ENCODE measurements at places on chromosomes 2 and 18. TPM values are rescaled to one million over a fixed set of nuclear protein-coding genes. Genes with fewer than 3 reads are reported as not detected.

Gene QPCT
- total RNA-seq, result 10.7 TPM

GRCh38 chr2:112869258-112869842 is 32.8 kb upstream of the IL1B start:
- H3K36me3 ChIP-seq, result no peaks in the 10 kb centered on the region
- no peaks in the 10 kb centered on the region for H3K27me3 ChIP-seq
- H3K4me3 ChIP-seq, result no peak overlapping the region
- peaks cover 11% of the 10 kb centered on the region for H3K4me1 ChIP-seq

DNA sequence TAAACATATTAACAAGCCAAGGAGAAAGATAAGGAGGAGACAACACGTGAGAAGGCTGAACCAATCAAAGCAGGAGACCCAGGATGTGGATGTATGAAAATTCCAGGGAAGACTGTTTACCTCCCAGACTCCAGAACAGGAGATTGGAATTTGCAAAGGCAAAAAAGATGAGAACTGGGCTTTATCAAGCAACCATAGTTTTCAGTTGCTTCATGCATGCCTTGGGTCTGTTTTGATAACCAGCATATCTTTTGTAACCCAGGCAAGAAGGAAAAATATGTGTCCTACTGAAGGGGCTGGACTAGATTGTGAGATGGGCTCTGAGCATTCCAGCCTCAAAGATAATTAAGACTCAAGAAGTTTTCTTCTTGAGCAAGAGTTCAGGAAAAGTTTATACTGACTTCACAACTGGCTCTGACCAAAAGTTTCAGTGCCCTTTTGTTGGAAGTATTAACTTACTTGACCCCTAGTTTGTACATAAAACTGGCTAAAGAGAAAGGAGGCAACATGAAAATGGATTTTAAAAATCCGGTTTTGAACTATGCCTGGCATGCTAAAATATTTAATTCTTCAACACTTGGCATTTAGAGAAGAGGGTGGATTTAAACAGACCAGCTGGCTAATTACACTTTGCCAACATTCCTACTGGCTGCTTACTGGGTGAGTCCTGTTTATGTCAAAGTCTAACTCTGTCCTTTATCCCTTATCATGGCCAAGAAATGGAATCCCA is 79.3 kb upstream of the CD28 start:
- no peaks in the 10 kb centered on the region for H3K4me1 ChIP-seq
- H3K27me3 ChIP-seq, result no peaks in the 10 kb centered on the region
- H3K36me3 ChIP-seq, result no peaks in the 10 kb centered on the region
- no peak for DNase-seq

DNA sequence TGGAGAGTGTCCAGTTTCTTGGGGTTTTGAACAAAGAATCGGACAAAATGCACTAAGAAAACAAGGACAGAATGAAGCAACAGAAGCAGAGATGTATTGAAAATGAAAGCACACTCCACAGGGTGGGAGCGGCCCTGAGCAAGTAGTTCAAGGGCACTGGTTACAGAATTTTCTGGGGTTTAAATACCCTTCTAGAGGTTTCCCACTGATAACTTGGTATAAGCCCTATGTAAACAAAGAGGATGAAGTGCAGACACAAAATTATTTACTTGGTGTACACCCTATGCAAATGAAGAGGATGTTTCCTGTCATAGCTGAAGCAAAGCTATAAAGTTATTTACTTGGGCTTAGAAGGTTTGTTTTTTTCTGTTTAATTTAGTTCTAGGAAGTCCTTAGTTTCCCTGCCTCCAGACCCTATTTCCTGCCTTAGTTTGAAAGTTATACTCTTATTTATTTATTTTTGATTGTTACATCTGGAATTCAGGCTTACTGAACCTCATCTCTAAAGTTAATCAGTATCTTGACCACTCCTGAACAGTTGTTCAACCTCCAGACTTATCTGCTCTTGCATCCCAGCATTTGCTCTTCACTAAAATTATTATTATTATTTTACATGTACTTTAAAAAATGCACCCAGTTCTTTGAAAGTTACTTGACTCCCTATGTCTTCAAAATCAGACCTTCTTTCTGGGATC is 193.5 kb downstream of the SPP2 start:
- no peak overlapping the region for H3K27ac ChIP-seq
- H3K27me3 ChIP-seq, result no peaks in the 10 kb centered on the region
- no peak overlapping the region for H3K4me3 ChIP-seq

DNA sequence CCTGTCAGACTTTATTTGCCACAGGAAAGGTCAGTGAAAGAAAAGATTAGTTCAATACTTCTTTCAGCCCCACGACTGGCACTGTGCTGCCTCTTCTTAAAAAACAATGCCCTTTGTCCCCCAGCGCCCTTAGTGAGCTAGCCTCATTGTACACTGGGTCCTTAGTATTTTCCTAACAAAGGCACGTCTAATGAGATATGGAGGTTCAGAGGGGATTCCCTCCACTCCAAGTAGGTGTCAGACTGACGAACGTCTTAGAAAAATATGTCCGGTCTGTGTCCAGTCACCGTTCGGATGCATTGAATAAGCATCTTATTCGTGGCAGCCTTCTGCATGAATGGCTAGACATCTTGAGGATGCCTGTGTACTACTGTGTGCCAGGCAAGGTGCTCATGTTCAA is 1.1 kb downstream of the FECH start:
- DNase-seq, result no peak
- no peaks in the 10 kb centered on the region for H3K27me3 ChIP-seq
- H3K4me1 ChIP-seq, result peaks cover 9% of the 10 kb centered on the region
- H3K36me3 ChIP-seq, result no peaks in the 10 kb centered on the region

Gene LRRC30
- not detected for total RNA-seq

Gene UGT1A4
- 0.93 TPM for total RNA-seq

Gene SNRNP27
- total RNA-seq, result 34.8 TPM

- no peak for DNase-seq
- no peak overlapping the region for H3K4me3 ChIP-seq
- no peaks in the 10 kb centered on the region for H3K27me3 ChIP-seq
- H3K27ac ChIP-seq, result no peak overlapping the region
- no peaks in the 10 kb centered on the region for H3K4me1 ChIP-seq
These were observed 90.9 kb upstream of the CERS6 start for GRCh38 chr2:168365094-168365621.

Gene CNGA3
- 0.20 TPM for total RNA-seq

Gene CABYR
- total RNA-seq, result not detected

- H3K36me3 ChIP-seq, result no peaks in the 10 kb centered on the region
- DNase-seq, result no peak
- no peak overlapping the region for H3K4me3 ChIP-seq
- H3K4me1 ChIP-seq, result no peaks in the 10 kb centered on the region
- no peak overlapping the region for H3K27ac ChIP-seq
These were observed 6.1 kb upstream of the DCC start for GRCh38 chr18:52333860-52334259.

- H3K27ac ChIP-seq, result no peak overlapping the region
- H3K4me1 ChIP-seq, result no peaks in the 10 kb centered on the region
- no peak for DNase-seq
- H3K27me3 ChIP-seq, result no peaks in the 10 kb centered on the region
- H3K4me3 ChIP-seq, result no peak overlapping the region
These were observed 31.9 kb downstream of the ACSL3 start for GRCh38 chr2:222892761-222893160.

GRCh38 chr2:127043367-127044164 is 63.4 kb downstream of the BIN1 start:
- no peaks in the 10 kb centered on the region for H3K27me3 ChIP-seq
- no peaks in the 10 kb centered on the region for H3K36me3 ChIP-seq
- H3K4me1 ChIP-seq, result no peaks in the 10 kb centered on the region
- no peak overlapping the region for H3K4me3 ChIP-seq
- no peak overlapping the region for H3K27ac ChIP-seq

Gene MARS2
- 8.3 TPM for total RNA-seq

DNA sequence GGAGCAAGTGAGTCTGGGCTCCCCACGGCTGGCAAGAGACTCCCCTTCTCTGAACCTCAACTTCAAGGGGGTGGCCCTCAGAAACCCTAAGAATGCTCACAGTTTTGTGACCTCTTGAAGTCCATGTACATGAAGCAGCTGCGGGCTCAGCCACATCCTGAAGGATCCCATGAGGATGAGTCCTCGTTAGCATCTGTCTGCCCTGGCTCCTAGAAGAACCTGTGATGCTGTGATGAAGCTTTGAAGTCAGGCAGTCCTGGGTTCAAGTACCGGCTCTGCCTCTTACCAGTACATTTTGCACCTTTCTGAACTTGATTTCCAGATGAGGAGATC is 38.1 kb downstream of the SDC1 start:
- H3K27me3 ChIP-seq, result no peaks in the 10 kb centered on the region
- H3K27ac ChIP-seq, result peak overlapping the region; percentile 66
- H3K4me3 ChIP-seq, result no peak overlapping the region
- no peak for DNase-seq
- H3K4me1 ChIP-seq, result peaks cover 11% of the 10 kb centered on the region
- no peaks in the 10 kb centered on the region for H3K36me3 ChIP-seq

- H3K27ac ChIP-seq, result no peak overlapping the region
- H3K4me3 ChIP-seq, result no peak overlapping the region
- H3K27me3 ChIP-seq, result no peaks in the 10 kb centered on the region
- no peaks in the 10 kb centered on the region for H3K4me1 ChIP-seq
- no peak for DNase-seq
These were observed 104.8 kb upstream of the FN1 start for GRCh38 chr2:215540658-215541057.

GRCh38 chr2:165617741-165618481 is 148.4 kb downstream of the CSRNP3 start:
- H3K27me3 ChIP-seq, result no peaks in the 10 kb centered on the region
- no peak for DNase-seq
- no peak overlapping the region for H3K4me3 ChIP-seq
- no peak overlapping the region for H3K27ac ChIP-seq

Gene TMEFF2
- total RNA-seq, result 0.37 TPM

DNA sequence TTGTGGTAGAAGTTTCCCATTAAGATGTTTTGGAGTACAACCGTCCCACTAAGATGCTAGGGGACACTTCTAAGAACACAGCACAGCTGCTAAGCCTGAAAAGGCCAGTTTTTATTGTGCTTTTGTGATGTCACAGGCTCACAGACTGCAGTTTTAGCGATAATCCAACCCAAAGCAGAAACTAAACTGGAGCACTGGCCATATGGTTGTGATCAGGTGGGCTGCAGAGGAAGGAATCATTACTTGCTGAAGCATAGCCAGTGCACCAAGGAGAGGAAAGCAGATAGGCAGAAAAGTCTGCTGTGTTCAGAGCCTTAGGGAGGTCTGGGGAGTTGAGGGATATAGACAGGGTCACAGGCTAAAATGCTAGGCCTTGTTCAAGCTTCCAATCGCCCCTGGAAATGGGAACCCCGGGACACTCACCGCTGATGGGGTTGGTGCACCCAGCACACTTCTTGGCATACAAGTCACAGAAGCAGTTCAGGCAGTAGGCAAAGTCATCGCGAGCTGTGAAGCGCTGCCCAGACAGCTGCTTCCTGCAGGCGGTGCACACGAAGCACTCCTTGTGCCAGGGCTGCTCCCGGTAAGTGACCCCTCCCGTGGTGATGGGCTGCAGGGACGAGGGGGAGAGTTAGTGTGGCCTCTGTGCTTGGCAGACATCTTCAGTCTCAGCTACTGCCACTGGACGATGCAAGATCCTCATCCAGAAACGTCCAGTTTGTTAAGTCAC is 25.7 kb downstream of the C2orf49 start:
- H3K4me3 ChIP-seq, result no peak overlapping the region
- no peaks in the 10 kb centered on the region for H3K4me1 ChIP-seq
- DNase-seq, result no peak
- H3K36me3 ChIP-seq, result peaks cover 25% of the 10 kb centered on the region
- H3K27ac ChIP-seq, result no peak overlapping the region
- H3K27me3 ChIP-seq, result no peaks in the 10 kb centered on the region

DNA sequence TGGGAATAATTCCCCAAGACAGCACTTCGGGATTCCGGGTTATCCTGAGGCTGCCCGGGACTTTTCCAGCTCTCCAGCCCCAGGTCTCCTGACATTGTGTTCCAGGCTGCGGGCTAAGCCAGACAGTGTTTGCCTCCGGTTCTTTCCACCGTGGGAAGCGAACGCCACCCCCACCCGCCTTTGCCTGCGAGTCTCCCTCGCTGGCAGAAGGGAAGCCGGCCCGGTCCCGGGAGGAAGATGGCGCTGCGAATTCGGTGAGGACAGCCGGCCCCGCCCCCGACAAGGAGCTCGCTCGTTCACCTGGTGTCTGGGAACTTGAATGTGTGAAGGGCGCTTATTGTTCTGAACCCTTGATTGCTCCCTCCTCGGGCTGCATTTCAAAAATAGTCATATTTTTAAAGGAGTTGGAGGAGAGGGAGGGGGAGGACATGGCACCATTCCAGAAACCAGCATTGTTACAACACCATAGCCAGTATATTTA is 2.9 kb downstream of the LRATD1 start:
- H3K27me3 ChIP-seq, result no peaks in the 10 kb centered on the region
- peak overlapping the region; percentile 78 for H3K27ac ChIP-seq
- H3K4me3 ChIP-seq, result peak overlapping the region; percentile 70
- DNase-seq, result peak; percentile 89

GRCh38 chr2:86675104-86675503 is 45.0 kb upstream of the RMND5A start:
- H3K27ac ChIP-seq, result no peak overlapping the region
- no peaks in the 10 kb centered on the region for H3K27me3 ChIP-seq
- peaks cover 7% of the 10 kb centered on the region for H3K4me1 ChIP-seq
- H3K36me3 ChIP-seq, result no peaks in the 10 kb centered on the region

Gene IL36B
- not detected for total RNA-seq

Gene FBXO36
- 1.9 TPM for total RNA-seq

DNA sequence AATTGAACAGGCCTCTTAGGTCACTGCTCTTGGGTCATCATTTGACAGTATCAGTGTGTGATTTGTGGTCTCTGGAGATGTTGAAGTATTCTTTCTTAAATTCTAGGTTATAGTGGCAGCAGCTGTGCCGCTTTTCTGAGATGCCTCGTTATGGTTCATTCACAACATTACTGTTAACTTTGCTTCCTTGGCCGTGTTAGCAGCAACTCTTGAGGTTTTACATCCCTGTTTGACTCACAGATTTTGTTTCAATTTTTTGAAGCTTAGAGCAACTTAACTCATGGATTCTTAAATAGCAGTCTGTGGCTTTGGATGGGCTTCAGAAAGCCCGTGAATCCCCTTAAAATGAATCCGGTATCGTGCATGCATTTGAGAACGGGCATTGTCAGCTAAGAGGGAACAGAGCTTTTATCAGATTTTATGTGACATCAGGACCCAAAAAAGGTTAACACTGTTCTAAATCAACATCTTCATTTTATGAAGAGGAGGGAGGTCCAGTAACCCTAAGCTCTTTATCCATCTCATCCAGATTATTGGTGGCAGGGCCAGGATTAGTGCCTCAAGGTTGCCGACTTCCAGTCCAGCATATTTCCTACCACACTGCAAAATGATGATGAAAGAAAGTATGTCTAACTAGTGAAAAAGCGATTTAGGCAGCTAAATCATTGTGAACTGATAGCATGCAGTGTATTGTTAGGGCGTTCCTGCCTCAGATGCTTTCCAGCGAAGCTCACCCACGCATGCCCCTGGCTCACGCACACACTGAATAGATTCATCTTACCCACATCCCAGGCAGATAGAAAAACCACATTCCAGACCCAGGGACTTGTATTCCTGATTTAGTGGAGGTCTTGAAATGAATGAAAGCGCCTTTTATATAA is 5.1 kb downstream of the TRIB2 start:
- H3K27ac ChIP-seq, result no peak overlapping the region
- no peak overlapping the region for H3K4me3 ChIP-seq
- H3K36me3 ChIP-seq, result no peaks in the 10 kb centered on the region
- peaks cover 4% of the 10 kb centered on the region for H3K4me1 ChIP-seq

Gene PDE11A
- total RNA-seq, result 2.6 TPM

All from colonic mucosa (tissue), 4 donors.